ENCODE measurements at places on chromosomes 4 and X.

- DNase-seq = no peak
These were observed 194.0 kb downstream of the PDGFRA start for GRCh38 chr4:54423066-54423465.

DNA sequence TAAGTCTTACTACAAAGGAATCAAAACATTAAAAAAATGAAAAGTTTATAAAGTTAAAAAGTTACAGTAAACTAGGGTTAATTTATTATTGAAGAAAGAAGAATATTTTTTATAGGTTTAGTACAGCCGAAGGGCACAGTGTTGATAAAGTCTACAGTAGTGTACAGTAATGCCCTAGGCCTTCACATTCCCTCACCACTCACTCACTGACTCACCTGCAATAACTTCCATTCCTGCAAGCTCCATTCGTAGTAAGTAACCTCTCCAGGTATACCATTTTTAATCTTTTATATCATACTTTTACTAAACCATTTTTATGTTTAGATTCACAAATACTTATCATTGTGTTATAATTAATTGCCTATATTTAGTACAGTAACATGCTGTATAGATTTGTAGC is 307.5 kb upstream of the FAM241A start:
- no peak for DNase-seq

DNA sequence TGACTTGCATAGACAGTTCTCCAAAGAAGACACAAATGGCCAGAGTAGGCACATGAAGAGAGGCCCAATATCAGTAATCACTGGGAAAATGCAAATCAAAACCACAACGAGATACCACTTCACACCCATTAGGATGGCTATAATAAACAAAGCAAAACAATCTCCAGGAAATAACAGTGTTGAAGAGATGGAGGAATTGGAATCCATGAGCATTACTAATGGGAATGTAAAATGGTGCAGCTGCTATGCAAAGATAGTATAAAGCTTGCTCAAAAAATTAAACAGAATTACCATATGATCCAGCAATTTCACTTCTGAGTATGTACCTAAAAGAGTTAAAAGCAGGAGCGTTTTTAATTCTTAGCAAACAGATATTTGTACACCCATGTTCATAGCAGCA is 17.0 kb upstream of the TMEM33 start:
- no peak for DNase-seq

DNA sequence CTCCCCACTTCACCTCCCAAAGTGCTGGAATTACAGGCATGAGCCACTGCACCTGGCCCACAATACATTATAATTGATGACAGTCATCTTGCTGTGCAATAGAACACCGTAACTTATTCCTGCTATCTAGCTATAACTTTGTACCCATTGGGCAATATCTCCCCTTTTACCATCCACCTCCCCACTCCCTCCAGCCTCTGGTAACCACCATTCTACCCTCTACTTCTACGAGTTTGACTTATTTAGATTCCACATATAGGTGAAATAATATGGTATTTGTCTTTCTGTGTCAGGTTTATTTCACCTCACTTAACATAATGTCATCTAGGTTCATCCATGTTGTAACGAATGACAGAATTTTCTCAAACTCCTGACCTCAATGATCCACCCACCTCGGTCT is 8.2 kb upstream of the TEX11 start:
- DNase-seq = no peak

GRCh38 chr4:17817027-17817426 is 6.2 kb downstream of the NCAPG start:
- DNase-seq = no peak

DNA sequence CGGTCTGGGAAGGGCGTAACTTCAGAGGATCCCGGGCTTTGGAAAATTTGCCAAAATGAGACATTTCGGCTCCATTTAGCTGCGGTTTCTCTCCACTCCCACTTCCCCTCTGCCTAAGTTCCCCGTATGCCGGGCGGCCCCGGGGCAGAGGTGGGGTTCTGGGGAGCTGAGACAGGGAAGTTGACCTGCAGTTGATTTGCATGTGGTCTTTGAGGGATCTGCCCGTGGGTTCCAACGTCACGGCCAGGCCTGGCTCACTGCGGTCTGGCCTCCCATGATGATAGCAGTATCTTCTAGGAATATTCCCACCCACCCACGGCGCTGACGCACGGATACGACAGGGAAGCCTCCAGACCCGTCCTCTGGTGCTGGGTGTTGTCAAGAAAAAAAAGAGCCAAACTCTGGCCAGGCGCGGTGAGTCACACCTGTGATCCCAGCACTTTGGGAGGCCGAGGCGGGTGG is 27.3 kb upstream of the CRLF2 start:
- DNase-seq = no peak

DNA sequence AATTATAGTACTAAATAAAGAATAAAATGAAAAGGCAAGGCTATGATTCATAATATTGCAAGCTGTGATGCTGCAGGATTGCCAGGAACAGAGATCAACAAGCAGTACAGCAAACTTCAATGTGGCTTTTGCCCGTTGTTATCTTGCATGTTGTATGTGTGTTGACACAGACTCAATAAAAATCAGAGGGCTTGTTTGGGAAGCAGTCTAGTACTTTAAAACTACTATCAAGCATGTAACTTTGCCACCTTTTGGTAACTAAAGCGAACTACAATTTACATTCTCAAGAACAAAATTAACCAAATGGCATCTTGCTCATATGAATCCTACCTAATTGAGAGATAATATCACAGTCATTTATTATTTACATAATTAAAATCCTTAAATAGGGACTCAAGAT is 79.8 kb upstream of the GPM6A start:
- peak; percentile 49 for DNase-seq

- peak; percentile 45 for DNase-seq
These were observed 788.9 kb downstream of the RPA4 start for GRCh38 chrX:97672608-97673007.

DNA sequence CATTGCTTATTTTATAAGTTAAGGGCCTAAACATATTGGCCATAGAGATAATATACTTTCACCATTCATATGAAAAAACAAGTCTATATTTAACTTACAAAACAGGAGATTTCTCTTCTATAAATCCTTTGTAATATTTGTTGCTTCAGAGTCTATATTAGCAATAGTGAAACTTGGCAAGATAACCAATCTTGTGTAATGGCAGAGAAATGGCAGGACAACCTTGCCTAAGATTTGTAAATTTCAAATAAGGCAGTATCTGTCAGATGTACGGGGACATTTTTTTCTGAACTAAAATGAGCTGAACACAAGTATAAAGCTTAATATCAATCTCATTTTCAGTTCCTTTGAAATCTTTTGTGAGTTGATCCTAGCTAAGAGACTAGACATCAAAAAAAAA is 17.8 kb upstream of the CPEB2 start:
- no peak for DNase-seq

DNA sequence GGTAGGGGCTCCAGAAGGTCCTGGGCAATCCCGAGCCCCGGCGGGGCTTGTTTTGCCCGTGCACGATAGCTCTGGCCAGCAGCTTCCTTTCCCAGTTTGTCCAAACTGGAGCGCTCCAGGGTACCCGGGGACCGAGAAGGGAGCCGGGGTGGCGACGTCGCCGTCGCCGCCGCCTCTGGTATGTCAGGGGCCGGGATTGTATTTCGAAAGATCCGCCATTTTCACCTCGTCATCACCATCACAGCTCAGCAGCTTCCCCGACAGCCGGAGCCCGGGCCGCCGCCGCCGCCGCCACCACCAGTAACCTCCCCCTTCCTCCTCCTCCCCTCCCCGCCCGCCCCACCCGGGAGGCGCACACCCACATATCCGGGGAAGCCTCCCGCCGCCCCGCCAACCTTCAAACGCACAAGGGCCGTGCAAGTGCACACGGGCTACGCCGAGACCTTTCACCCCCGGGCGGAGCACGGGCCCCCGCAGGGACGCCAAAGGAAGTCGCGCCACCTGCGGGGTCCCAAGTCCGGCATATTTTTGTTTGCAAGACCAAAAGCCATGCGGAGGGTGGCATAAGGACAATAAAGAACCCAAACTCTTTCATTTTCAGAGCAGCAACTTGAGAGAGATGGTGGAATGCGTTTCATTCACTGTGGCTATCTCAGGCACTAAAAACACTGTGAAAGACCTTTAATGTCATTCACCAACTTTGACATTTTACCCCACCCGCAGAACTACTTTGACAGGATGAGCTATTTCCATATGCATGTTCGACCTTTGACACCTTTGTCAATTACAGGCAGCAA is at the start of gene LIN54:
Gene LIN54 (minus strand): TSS at position 302 of the 797 bp plus-strand sequence. CDS start 25,979 bp downstream, outside the sequence.
- DNase-seq = peak; percentile 41

DNA sequence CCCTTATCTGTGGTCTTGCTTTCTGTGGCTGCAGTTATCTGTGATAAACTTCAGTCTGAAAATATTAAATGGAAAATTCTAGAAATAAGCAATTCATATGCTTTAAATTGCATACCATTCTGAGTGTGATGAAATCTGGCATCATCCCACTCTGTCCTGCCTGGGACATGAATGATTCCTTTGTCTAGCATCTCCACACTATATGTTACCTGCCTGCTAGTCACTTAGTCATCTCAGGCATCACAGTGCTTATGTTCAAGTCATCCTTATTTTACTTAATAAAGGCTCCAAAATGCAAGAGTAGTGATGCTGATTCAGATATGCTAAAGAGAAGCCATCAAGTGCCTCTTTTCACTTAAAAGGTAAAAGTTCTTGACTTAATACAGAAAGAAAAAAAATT is 14.3 kb upstream of the RAB9B start:
- no peak for DNase-seq

- no peak for DNase-seq
These were observed 136.6 kb upstream of the HHIP start for GRCh38 chr4:144509088-144510015.

- DNase-seq = no peak
These were observed 1.8 kb downstream of the IL1RAPL1 start for GRCh38 chrX:28589046-28589445.

GRCh38 chrX:101393530-101394305 is 2.9 kb downstream of the RPL36A start:
- DNase-seq = no peak

GRCh38 chr4:184688447-184688846 is 38.9 kb downstream of the PRIMPOL start:
- DNase-seq = no peak

DNA sequence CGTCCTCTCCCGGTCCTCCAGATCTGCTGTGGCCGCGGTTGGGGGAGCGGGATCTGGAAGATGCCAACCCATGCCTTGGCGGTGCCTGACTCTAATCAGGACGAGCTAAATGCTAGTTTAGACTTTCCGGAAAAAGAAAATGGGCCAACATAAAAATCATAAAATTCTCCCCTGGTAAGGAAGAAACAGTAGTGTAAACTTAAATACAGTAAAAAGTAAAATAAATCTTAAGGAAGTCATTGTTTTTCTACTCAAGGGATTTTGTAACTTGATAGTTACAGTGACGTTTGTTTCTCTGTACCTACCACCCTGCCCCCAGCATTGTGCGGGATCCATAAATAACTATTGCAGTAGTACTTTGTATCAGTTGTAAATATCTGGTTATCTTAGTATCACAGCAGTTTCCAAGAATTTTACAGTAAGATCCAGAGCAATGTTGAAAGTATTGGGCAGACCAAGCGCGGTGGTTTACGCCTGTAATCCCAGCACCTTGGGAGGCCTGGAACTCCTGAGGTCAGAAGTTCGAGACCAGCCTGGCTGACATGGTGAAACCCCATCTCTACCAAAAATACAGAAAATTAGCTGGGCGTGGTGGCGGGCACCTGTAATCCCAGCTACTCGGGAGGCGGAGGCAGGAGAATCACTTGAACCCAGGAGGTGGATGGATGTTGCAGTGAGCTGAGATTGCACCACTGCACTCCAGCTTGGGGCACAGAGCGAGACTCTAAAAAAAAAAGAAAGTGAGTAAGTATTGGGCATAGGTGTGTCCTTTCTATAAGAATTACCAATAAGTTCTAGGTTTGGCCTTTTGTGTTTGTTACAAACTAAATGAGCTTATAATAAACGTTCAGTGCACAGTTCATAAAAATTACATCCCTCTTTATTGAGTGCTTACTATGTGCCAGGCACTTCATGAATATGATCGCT is 1.0 kb upstream of the PLA2G12A start:
- no peak for DNase-seq

DNA sequence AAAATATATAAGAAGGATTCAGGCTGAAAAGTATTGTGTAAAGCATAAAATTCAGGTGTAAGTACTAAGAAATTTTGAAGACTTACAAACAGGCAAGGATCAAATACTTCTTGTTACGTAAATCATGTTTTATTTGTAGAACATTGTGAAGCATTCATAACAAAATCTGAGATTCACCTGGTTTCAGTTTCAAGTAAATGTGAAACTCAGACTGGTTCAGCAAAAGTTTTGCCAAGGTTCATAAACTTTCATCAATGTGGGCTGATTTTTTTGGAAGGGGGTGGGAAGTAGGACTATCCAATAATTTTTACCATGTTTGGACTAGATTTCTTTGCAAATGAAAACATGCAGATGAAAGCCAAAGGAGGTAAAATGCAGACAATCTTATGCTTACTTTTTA is 527.7 kb downstream of the ANKRD50 start:
- DNase-seq = no peak

DNA sequence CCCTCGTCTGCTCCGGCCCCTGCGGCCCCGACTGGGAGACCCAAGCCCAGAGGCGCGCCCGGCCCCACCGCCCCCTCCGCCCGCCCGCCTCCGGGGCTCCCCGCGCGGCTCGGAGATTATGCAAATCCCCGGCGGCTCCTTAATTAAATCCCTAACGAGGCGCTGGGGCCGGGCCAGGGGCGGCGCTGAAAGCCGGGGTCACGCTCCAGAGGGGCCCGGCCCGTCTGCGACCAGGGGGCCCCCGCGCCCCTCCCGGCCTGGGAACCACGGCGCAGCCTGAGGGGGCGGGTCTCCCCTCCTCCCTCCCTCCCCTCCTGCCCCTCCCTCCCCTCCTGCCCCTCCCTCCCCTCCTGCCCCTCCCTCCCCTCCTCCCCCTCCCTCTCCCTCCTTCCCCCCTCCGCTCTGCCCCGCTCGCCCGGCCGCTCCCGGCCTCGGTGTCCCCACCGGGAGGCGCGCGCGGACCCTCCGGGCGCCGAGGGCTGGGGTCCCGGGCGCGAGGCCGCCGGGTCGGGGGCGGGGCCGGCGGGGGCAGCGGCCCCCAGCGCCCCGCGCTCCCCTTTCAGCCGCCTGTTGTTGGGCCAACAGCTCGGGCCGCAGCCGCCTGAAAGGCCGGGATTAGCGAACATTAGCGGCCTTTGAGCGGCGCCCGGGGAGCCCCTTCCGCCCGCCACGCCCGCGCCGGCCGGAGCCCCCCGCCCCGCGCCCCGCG is 25.9 kb upstream of the FGFR3 start:
- DNase-seq = no peak

DNA sequence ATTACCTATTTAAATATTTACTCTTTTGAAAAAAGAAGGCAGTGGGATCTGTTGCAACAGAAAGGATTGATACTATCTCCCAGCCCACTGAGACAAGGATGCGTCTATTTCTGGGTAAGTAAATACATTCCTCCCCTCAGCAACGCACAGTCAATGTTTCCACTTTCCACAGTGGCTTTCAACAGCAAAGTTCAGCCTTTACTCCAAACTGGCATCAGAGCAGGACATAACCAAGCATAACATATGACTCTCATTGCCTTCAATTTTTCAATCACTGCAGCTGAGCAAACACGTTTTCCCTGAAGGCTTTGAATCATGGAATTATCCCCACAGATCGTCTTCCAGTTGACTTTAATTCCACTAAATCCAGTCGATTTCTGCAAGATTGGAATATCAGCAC is 160.3 kb upstream of the FRG1 start:
- DNase-seq = no peak
